ENCODE measurements at places on chromosomes 3 and 15.

DNA sequence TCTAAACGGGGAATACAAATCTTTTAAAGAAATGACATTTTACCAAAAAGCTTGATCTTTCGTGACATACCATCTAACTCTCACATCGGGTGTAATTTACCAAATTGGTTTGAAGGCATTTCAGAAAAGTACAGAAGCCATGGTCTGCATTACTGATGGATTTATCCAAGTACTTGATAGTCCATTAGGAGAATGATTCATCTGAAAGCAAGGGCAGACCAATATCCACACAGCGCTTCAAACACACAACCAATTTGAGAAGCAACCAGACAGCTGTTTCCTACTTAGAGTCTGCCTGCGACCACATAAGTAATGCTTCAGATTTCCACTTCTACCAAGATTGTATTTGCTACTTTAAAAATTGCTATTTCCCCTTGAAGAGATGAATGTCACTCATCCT lies 697.6 kb upstream of the ALCAM start:
- DNase-seq, result no peak

DNA sequence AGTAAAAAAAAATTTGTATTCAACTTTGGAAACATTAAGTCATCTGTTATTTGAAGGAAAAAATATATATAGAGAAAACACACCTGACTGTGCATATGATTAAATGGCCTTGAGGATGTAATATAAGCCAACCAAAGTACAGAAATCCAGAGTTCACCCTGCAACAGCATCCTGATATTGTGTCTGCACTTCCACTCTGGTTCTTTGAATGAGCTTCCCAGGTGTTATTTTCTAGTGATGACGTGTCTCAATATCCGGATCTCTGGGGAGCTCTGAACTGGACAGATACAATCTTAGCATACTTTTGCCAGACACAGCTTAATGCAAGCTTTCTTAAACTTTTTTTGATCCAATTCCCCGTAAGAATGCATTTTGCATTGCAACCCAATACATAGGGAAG lies 19.5 kb upstream of the PIK3CB start:
- no peak for DNase-seq

GRCh38 chr15:45377609-45378148 lies 665 bp downstream of the GATM start:
- no peak for DNase-seq

DNA sequence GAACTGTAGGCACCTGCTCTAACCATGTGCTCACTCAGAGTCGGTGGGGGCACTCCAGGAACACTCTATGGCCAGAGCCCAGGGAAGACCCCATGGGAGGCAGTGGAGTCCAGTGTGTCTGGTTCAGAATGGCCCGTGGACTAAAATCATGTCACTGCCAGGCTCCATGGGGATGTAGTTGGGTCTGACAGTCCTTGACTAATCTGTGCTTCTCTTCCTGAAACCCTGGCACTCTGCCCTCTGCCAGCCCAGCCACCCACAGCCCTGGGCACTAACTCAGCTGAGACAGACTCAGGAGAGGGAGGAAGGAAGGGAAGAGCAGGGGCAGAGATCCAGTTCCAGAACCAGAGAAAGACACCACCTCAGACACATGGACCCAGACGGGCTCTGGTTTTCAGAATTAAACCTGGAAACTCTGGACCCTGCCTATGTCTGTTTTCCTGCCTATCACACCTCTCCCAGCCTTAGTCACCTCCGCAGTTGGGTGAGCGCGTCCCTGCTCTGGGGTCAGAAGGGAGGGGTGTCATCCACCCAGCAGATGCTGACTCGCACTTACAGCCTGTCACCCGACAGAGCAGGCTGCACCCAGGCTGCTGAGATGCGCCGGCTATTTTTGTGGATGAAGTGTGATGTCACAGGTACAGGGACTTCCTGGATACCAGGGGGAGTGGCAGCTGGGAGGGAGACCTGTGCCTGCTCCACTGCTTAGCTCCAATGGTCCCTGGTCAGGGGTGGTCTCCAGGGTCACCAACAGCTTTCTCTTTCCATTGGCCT lies 56.8 kb upstream of the INSYN1 start:
- no peak for DNase-seq

GRCh38 chr3:197520311-197521276 lies 35.2 kb downstream of the BDH1 start:
- DNase-seq, result no peak

- no peak for DNase-seq
Observed at GRCh38 chr3:32593903-32594525, 23.4 kb upstream of the DYNC1LI1 start.

- DNase-seq, result no peak
Observed at GRCh38 chr3:8650583-8651416, 6.2 kb upstream of the SSUH2 start.

- DNase-seq, result no peak
Observed at GRCh38 chr3:183148056-183148455, 14.5 kb downstream of the LAMP3 start.

GRCh38 chr3:15660055-15660935 lies 58.8 kb downstream of the BTD start:
- no peak for DNase-seq

DNA sequence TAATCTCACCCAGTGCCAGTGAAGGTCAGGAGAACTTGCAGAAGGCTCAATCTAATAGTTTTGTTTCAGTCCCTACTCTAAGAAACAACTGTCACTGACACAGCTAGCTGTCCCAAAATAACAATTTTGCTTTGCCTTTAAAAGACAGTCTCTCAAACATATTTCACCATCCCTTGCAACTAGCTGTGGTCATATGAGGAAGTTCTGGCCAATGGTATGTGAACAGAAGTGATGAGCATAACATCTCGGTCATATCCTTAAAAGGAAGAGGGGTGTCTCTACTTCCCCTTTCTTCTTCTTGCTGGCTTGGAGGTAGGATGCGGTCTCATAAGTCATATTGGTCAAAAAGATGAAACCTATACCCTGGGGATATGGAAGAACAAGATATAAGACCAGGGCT lies 198.1 kb downstream of the NEK10 start:
- DNase-seq, result no peak

DNA sequence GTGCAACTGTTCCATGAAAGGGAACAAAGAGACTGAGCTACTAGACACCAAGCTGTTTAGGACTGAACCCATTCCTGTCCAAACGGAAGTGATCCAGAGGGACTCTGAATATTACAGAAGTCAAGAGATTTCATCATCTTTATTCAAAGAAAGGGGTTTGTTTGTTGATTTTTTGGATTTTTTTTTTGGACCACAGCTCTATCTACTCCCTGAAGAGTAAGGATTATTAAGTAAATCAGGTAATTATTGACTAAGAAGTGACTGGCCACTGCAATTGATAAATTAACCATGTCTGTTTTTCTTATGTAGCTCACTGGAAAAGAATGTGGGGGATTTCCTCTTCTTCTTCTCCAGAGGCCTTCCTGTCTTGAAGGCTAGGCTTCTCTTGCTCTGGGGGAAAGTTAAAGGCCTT lies 146.6 kb upstream of the TPM1 start:
- no peak for DNase-seq

DNA sequence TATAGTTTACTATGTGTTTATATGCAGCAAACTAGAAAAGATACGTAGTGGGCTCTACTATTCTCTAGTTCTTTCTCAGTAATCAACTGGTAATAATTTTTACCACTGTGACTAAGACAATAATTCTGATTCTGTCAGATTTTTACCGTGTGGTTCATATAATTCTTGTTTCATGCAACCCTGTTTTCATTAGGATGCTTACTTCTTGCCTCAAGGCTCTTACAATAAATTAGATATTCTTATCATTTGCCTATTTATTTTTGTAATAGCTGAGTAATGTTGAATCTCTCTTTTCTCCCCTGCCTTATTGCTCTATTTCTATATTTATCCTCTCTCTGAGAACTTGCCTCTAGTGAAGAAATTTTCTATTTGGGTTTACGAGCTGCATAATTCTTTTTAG lies 524.7 kb downstream of the NAALADL2 start:
- no peak for DNase-seq

DNA sequence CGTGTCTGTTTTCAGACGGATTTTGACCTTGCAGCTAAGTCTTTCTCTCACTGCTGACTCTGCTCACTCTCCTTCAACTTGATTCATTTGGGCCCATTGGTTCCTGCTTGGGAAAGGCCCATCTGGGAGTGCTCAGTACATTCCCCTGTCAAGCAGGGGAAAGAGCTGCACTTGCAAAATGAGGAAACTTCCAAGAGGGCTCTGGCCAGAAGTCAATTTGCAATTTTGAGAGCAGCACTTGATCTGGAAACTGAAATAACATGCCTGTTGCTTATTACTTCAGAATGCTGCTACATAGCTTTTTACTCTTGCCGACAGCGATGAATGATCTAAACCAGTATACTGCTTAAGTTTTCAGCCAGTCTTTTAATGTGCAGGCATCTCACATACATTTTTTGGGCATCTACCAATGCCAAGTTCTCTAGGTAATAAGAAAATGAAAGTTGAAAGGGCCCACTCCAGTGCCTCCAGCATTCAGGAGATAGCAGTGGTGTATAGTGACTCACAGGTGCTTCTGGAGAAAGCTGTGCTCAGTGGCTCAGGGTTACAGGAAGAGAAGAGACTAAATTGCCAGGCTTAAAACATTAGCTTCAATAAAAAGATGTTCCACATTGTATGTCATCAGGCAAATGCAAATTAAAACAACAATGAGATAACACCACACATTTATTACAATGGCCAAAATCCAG lies 70.1 kb upstream of the RORA start:
- no peak for DNase-seq

DNA sequence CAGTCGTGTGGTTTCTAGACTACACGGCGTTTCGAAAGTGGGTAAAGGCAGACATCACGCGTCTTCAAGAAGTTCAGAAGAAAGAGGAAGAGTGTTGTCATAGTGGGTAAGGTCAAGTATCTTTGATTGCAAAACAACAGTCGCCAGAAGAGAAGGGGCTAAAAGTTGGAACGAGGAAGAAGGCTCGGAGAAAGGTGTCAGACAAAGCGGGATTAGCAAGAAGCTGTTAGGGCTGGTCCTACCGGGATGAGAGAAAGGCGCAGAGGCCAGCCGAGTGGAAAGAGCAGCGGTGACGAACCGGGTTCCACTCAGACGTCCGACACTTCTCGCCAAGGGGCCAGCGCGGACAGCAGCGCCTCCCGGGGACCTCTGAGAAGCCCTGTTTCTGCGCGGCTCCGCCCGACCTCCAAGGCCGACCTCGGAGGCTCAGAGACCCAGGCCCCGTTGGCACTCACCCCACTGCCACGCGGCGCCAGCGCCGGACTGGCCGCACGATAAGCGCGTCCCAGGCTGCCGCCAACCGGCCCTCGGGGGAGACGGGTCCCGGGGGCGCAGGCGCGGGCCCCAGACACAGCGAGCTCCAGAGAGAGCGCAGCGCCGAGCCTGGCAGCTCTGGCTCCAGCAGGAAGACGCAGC lies 436 bp downstream of the ADPGK start:
- DNase-seq, result no peak

GRCh38 chr3:20160230-20160629 lies 25.8 kb downstream of the SGO1 start:
- no peak for DNase-seq

- DNase-seq, result no peak
Observed at GRCh38 chr3:137035631-137036030, 77.8 kb downstream of the IL20RB start.

- DNase-seq, result no peak
Observed at GRCh38 chr15:39310633-39311032, 270.2 kb upstream of the THBS1 start.

DNA sequence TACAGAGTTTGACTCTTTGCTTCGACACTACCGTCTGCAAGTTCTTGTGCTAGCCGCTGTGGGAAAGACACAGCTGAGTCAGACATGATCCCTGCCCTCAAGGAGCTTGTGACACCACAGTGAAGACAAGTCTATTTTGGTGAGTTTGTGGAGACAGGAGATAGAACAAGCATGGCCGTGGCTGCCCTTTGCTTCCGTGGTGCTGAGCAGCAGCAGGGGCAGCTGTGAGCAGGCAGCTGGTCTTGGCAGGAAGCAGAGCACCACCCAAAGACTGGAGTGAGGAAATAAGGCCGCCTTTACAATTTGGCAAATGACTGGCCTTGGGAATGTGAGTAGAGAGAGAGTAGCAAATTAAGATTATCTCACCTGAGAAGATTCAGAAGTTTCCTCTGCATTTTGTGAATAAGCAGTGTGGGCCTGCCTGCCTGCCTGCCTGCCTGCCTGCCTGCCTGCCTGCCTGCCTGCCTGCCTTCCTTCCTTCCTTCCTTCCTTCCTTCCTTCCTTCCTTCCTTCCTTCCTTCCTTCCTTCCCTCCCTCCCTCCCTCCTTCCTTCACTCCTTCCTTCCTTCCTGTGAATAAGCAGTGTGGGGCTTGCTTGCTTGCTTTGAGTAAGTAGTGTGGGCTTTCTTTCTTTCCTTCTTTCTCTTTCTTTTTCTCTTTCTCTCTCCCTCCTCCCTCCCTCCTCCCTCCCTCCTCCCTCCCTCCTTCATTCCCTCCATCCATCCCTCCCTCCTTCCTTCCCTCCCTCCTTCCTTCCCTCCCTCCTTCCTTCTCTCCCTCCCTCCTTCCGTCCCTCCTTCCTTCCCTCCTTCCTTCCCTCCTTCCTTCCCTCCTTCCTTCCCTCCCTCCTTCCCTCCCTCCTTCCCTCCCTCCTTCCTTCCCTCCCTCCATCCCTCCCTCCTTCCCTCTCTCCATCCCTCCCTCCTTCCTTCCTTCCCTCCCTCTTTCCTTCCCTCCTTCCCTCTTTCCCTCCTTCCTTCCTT lies 1.6 kb upstream of the GCNT3 start:
- DNase-seq, result no peak

DNA sequence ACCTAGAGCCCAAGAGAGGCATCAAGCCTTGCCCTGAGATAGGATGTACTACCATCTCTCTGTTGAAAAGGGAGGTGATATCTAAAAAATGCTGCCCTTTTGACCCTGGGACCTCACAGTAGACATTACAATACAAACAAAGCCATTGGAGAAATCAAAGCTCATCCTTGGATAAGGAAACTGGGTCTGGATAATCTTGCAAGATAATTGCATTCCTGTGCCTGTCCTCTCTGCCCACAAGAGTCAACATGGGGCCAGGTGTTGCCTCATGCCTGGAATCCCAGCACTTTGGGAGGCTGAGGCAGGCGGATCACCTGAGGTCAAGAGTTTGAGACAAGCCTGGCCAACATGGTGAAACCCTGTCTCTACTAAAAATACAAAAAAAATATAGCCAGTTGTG lies 57.3 kb upstream of the DLG1 start:
- DNase-seq, result no peak

- DNase-seq, result no peak
Observed at GRCh38 chr3:108305484-108306172, 9.3 kb downstream of the HHLA2 start.

GRCh38 chr15:61404567-61404966 lies 175.5 kb upstream of the RORA start:
- DNase-seq, result no peak

GRCh38 chr3:127588806-127589577 lies 1.5 kb downstream of the TPRA1 start:
- DNase-seq, result no peak
